Fibroblast of villous mesenchyme (primary cell): ENCODE measurements at places on chromosomes 3 and 15. TPM values are rescaled to one million over a fixed set of nuclear protein-coding genes. Genes with fewer than 3 reads are reported as not detected.
A peak's percentile ranks its signal among the peaks of the same experiment; 100 is the strongest.

EFHB gene
- under 0.01 TPM in 1 of 2 replicates, not detected in the other for total RNA-seq

DRD3 gene
- total RNA-seq = not detected in 2 replicates

- DNase-seq = no peak
Observed at GRCh38 chr3:42314411-42314810, 48.4 kb upstream of the CCK start.

HRH1 gene
- total RNA-seq = 13.2 and 26.8 TPM in 2 replicates

- no peak for DNase-seq
Observed at GRCh38 chr3:18390024-18390660, 35.0 kb downstream of the SATB1 start.

SPINK8 gene
- total RNA-seq = not detected in 2 replicates

GRCh38 chr3:52609316-52609815 is 73.0 kb downstream of the UQCC5 start:
- no peak for DNase-seq

GRCh38 chr15:60703207-60703933 is 224.4 kb upstream of the ICE2 start:
- no peak for DNase-seq

DNA sequence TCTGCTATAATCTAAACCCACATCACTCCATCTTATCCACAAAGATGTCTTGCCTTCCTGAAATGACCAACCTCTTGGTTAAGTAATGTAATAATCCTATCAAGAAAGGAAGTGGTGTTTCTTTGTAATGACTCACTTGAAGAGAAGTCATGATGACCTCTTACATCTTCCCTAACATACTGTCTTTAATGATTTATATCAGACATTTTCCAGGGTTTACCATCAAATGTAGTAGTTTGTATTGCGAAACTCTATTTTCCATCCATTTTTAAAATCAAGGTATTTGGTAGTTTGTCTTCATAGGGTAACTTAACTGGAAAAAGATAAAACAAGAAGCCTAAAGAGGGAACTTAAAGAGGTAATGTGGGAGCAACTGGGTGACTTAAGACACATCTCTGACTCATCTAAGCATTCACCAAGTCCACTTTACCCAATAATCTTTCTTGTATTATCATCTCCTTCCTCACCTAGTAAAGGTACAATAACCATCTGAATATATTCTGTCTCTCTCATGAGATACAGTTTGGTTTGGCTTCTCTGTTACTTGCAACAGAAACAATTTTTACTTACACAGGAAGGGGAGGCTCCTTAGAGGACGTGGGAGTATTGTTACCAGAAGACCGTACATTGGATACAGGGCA is 5.7 kb upstream of the MAPK6 start:
- peak; percentile 70 for DNase-seq

- no peak for DNase-seq
Observed at GRCh38 chr3:60030982-60031381, 981.2 kb upstream of the CFAP20DC start.

DNA sequence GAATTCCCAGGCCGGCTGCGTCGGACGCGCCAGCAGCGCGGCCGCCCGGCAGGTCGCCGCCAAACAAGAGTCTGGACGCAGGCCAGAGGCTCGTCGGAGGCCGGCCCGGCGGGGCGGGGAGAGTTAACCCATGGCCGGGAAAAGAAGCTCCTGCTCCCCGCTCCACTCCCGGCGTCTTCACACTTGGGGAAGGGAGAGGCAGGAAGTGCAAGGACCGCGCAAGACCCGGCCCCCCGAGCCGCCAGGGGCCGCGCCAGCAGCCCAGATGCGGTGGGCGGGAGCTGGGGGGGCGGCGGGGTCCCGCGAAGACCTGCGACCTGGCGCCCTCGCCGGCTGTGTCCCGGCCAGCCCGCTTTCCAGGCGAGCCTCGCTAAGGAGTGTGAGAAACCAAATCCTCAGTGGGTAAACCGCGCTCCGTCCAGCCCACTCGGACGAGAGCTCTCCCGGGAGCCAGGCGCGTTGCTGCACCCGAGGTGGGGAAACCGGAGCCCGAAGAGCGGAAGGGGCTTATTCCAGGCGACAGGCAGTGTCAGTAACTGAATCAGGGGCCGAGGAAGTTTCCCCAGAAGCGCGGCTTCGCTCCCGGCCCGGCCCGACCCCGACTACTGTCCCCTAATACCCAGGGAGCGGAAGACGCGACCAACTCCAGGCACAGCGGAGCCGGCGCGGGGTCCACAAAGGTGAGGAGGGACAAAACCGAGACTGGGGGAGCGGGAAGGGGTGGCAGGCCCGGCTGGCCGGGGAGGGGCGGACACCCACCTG is 721 bp downstream of the ADAMTS7 start:
- peak; percentile 50 for DNase-seq
